ENCODE measurements at places on chromosomes 1 and 21.

DNA sequence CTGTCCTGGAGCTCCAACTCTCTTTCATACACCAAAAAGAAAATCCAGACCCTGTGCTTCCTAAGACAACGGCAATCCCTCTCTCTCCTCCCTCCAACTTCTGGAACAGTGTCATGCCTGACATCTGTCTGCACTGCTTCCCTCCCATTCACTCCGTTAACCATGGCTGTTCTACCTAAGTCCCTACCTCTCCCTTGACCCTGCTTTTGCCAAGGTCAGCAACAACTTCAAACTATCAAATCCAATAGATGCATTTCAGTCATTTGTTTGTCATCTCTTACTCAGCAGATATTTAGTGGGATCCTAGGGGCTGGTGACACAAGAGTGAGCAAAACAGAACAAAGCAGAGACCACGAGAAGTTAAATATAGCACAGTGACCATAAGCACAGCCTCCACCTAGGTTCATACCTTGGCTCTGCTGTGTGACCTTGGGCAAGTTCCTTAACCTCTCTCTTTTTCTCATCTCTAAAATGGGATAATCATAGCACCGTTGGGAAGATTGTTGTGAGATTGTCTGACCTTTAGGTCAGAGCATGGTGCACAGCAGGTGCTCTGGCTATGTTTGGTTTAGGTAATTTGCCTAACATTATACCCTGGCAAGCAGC lies 88.9 kb downstream of the TMEM53 start:
- DNase-seq, result no peak

GRCh38 chr1:240831191-240831631 lies 219.3 kb upstream of the GREM2 start:
- peak; percentile 79 for DNase-seq

GRCh38 chr1:183313063-183313462 lies 105.1 kb downstream of the NMNAT2 start:
- no peak for DNase-seq

- DNase-seq, result no peak
These were observed 2.4 kb upstream of the E2F2 start for GRCh38 chr1:23533246-23534023.

DNA sequence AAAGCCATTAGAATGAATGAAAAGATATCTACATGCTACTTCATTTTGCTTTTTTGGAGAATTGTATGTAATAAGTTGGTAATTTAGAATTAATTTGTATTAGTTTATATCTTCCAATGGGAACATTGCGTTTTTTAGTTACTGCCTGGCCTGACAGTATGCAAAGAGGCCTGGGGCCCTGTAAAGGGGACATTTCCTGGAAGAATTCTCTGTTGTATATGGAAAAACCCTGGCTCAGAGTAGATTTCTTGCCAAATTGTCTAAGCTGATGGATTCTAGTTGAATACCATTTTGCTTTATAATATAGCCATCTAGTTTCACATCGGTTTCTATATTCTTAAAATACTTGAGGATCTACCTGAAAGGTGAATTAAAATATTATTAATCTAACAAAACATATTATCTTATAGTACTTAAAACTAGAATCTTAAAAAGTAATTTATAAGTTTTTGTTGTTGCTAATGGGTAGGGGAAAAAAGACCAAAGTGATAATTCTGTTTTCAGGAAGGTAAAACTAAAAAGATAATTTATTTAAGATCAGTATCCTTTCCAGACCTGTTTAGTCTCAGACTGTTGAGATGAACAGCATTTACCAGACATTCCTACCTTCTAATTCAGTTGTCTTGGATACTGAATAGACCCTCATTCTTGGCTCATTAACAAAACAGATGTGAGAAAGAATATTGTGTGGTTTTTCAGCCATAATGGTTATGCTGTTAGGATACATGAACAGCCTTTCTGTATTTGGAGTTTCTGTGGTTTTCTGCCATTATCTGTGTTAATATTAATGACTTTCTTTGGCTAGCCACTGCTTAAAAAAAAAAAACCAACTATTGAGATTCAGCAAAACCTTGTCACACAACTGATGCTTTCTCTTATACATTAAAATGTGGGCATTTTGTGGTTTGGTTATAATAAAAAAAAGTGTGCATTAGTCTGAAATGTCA lies 4.8 kb downstream of the AGO3 start:
- DNase-seq, result peak; percentile 46

DNA sequence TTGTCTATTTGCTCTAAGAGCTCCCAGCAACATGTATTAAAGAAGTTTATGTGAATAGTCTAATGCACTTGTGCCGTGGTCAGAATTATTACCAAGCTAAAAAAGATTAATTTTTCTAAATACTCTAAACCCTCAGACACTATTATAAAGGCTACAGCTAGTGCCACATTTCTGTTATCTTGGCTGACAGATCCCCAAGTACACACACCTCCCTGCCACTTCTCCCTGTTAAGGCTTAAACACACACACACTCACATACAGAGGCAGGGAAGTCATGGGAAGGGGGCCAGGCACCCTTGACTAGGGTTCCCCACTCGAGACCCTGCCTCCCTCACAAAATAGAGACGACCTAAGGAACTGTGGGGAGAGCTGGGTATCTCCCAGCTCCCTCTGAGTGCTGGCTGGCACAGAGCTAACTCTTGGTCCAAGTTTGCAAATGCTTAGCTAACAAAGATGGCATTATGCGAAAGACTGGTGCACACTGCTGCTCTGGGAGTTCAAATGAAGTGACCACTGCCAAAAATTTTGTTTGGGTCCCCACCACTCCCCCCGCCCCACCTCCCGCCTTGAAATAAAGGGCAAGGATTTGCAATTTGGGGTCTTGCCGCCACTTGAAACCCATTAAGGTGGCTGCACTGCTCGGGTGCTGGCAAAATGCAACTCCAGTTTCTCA lies 9.8 kb downstream of the SSBP3 start:
- no peak for DNase-seq

DNA sequence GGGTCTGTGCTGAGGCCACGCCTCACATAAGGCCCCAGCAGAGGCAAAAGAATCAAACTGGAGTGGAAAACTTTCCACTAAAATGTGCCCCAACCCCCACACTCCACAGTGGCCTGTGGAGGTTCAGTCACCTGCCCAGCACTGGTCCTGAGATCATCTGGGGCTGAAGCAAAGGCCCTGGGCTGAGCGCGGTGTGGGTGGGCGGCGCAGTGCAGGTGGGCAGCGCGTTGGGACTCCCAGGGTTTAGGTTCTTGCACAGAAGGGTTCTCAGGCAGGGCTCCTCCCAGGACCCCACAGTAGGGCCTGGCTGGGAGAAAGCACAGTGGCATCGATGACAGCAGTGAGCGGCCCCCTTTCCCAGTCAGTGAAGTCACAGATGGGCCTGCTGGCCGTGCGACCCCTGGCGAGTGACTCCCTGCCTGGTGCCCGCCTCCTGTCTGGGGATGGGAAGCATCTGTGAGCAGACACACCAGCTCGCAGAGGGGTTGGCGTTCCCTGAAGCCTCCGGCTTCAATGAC lies 13.8 kb upstream of the GPR153 start:
- DNase-seq, result no peak

DNA sequence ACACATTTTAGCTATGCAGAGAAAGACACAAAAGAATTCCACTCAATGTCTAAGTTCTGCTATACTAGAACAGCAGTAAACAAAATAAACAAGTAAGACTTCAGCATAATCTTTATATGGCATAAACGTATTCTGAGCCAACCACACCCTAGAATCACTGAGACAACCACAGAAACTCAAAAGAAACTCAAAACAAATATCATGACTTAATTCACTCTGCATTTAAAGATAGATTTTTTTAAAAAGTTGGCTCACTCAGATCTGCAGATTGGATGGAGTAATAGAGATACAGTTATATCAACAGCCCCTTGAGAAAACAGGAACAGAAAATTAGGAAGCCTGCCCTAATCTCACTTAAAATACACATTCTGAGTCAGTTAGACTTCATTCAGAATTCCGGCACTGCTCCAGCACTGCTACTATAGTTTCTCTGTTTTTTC lies 95.0 kb downstream of the COL24A1 start:
- peak; percentile 16 for DNase-seq

- peak; percentile 71 for DNase-seq
These were observed 26.9 kb upstream of the LBR start for GRCh38 chr1:225454733-225455132.

DNA sequence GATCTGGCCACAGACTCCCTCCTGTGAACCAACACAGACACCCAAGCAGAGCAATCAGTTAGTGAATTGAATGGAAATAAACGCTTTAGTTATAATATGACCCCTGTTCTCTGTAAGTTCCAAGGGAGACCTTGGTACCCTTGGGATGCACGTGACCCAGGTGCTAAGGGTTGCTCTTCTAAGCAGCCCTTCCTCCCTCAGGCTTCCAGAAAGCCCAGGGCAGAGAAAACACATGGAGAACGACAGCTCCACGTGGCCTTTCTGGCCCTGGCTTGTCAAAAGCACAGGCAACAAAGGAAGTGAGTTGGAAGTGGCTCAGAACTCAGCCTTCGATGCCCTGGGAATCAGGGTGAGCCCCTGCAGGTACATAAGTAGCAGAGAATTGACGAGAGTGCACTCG lies 57.4 kb downstream of the LACTBL1 start:
- DNase-seq, result no peak

GRCh38 chr21:37208056-37208721 lies 58.9 kb downstream of the VPS26C start:
- DNase-seq, result no peak

DNA sequence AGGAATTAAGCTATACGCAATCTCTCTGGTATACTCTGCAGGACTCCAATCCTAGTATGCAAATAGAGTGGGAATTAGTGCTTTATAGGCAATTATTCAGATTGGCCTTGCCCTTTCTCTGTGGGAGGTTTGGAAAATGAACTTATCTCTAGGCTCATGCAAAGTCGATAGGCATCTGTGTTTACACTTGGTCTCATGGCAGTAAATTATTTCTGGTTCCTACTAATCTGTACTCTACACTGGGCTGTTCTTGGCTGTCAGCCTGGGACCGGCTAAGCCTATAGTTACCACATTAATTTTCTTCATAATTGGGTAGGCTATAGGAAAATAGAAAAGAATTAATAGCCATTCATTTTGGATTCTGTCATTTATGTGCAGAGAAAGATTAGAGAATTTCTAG lies 544.6 kb downstream of the AMY1C start:
- DNase-seq, result no peak

GRCh38 chr1:80869299-80869698 lies 931.4 kb upstream of the ADGRL2 start:
- DNase-seq, result no peak

Measured in fibroblast of upper back skin (primary cell).